ENCODE measurements at places on chromosomes 16 and 17.

GRCh38 chr17:7352503-7352889 lies 534 bp downstream of the KCTD11 start:
- no peak for DNase-seq

- DNase-seq, result no peak
Observed at GRCh38 chr16:72299684-72300243, 127.8 kb upstream of the PMFBP1 start.

DNA sequence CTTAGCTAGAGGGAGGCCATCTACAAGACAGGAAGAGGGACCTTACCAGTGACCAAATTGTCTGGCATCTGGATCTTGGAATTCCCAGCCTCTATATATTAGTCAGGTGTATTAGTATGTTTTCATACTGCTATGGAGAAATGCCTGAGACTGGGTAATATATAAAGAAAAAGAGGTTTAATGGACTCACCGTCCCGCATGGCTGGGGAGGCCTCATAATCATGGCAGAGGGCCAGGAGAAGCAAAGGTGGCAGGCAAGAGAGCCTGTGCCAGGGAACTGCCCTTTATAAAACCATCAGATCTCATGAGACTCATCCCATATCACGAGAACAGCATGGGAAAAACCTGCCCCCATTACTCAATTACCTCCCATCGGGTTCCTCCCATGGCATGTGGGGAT lies 500.2 kb downstream of the SHISA9 start:
- no peak for DNase-seq

GRCh38 chr16:20899071-20899470 lies 1.1 kb downstream of the DCUN1D3 start:
- DNase-seq, result no peak

DNA sequence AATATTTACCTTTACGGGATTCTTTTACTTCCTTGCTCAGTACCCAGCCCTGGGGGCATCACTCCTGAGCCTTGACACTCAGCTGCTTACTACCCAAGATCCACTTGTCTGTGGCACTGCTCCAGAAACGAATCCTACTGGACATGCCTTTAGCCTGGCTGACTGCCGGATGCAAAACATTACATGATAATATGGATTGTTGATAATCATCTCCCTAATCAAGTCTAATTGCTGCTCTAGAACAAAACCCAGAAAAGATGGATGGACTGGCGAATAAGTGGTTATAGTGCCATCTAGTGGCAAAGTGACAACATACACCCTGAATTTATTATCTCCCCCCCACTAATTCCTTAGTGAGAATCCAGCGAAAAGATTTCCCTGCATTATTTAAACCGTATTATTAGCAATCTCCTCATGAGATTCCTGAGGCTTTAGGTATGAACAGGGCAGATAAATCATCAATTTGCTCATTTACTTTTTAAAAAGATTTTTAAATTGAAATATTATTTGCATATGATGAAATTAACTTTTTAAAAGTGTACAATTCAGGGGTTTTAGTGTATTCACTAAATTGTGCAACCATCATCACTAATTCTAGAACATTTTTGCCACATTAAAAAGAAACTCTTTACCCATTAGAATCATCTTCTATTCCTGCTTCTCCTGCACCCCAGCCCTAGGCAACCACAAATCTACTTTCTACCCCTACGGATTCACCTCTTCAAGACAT lies 61.6 kb downstream of the RGS9 start:
- no peak for DNase-seq
